ENCODE measurements at places on chromosomes 7 and 10.

- DNase-seq: no peak
Measured at GRCh38 chr7:123348690-123349089, 148.9 kb upstream of the SLC13A1 start.

- peak; percentile 60 for DNase-seq
Measured at GRCh38 chr10:108783897-108784296, 1139.4 kb downstream of the XPNPEP1 start.

DNA sequence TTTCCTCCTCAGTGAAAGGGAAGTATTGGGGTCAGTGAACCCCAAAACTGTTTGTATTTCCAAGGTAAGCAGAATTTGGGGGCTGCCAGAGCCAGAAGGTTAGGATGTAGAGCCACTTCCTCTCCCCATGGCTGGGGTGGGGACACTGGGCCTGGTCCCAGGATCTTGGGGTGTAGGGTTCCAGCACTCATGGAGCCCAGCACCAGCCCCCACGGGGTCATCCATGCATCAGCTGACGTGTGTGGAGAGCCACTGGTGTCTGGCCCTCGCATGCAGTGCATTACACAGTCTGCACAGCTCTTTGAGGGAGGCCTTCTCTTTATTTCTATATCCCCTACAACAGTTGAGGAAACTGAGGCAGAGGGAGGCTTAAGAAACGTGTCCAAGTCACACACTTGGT lies 91.4 kb downstream of the ZMIZ1 start:
- DNase-seq: no peak

DNA sequence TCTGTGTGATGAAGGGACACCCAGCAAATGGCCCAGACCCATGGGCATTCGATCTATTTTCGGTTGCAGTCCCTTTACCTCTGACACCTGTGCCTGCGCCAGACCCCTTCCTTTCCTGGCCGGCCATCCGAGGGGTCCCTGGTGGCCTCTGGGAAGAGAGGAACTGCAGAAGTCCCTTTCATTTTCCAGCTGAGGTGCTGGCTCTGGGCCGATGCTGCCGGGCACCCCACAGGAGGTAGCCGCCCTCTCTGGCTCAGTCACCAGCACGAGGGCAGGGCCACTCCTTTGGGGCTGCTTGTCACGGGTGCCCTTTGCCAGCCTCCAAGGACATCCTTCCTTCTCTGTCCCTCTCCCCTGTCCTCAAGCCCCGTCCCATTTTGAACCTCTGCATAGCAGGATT lies 4.2 kb upstream of the ELN start:
- no peak for DNase-seq

GRCh38 chr10:120493411-120494312 lies 36.6 kb downstream of the PLPP4 start:
- no peak for DNase-seq

DNA sequence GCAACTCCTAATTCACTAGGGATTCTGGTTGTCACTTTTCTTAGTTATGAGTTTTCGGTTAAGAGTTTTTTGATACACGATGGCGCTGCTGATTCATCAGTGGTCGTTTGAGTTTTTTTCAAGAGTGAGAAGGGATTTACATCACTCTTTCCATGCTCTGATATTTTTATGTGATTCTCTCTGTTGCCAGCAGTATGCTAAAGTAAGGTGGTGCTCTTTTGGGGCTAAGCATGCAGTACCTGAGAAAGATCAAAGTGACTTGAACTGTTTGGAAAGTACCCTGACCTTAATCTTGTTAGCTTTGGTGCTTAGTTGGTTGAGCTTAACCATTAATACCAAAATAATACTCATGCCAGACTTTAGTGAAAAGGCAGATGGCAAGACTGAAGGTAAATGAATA lies 28.1 kb downstream of the STAMBPL1 start:
- no peak for DNase-seq

DNA sequence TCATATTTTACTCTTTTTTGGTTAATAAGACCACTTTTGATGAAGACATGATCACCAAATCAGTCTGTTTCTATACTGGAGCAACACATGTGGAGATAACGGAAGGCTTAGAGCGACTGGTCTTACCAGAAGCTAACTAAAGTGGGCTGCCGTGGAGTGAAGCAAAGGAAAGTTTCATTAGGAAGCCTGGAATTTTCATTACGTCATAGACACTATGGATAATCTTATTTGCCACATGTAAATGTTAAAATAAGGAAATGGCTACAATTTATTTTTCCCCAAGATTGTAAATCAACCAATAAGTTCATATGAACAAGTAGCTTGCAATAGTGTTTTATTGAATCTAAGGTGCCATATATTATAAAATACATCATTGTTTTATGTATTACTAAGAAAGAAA lies 185.4 kb downstream of the PHTF2 start:
- DNase-seq: no peak

- DNase-seq: peak; percentile 73
Measured at GRCh38 chr10:72736176-72736827, 44.4 kb downstream of the MCU start.

Data from fibroblast of skin of right biceps (primary cell).